ENCODE measurements at places on chromosomes 11 and 22.

GRCh38 chr11:71372693-71373657 lies 75.2 kb downstream of the DHCR7 start:
- DNase-seq, result peak; percentile 32

- no peak for DNase-seq
Measured at GRCh38 chr11:83436855-83437254, 150.7 kb upstream of the CCDC90B start.

DNA sequence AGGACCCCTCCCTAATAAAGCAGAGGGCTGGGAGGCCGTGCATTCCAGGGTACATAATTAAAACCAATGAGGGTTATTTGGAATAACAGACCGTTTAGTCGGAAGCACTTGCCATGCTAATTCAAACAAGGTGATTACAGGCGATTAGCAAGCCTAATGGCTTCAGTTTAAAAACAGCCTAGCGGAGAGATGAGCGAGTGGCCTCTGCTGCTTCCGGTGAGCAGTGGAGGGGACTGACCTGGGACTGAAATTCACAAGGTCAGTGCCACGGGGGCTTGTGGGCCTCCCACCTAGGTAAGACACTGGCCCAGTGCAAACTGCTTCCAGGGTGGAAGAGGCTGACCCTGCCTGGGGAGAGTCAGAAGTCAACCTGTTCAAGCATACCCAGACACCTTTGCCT lies 56.8 kb upstream of the ALX4 start:
- no peak for DNase-seq

DNA sequence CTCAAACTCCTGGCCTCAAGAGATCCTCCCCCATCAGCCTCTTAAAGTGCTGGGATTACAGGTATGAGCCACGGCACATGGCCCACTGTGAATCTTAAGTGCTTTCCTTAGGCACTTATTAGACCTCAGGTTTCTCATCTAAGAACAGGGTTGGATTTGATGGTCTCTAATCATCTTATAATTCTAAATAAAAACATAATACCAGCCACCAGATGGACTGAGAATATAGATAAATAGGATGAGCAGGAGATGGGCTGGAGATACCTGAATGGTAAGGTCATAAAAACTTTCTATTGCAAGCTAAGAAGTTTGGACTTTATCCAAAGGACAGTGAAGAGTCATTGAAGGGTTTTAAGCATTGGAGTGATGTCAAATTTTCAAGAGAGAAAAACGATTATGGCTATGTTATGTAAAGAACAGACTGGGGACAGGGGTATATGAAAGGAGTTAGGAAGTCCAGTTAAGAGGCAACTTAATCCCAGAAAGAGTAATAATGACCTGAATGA lies 85.2 kb downstream of the RELT start:
- no peak for DNase-seq

GRCh38 chr11:33835143-33835878 lies 56.6 kb downstream of the LMO2 start:
- DNase-seq, result peak; percentile 80

DNA sequence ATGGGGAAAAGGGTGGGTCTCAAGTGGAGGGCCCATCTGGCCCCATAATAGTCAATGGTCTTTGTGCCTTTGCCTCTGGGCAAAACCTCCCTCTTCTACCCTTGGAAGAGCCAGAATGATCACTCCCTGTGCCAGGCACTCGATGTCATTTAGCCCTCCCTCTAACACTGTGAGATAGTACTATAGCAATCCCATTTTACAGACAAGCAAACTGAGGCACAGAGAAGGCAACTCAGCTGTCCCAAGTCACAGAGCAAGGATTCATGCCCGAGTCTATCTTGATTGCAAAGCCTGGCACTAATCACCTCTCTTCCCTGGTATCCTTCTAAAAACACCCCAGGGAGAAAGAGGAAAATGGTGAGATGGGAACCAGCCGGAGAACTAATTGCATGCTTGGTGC lies 76.4 kb downstream of the TP53I11 start:
- no peak for DNase-seq

- no peak for DNase-seq
Measured at GRCh38 chr11:14310679-14311078, 48.3 kb downstream of the RRAS2 start.

GRCh38 chr22:21970800-21971617 lies 11.6 kb downstream of the TOP3B start:
- DNase-seq, result no peak
